ENCODE measurements at places on chromosomes 7 and 10.

DNA sequence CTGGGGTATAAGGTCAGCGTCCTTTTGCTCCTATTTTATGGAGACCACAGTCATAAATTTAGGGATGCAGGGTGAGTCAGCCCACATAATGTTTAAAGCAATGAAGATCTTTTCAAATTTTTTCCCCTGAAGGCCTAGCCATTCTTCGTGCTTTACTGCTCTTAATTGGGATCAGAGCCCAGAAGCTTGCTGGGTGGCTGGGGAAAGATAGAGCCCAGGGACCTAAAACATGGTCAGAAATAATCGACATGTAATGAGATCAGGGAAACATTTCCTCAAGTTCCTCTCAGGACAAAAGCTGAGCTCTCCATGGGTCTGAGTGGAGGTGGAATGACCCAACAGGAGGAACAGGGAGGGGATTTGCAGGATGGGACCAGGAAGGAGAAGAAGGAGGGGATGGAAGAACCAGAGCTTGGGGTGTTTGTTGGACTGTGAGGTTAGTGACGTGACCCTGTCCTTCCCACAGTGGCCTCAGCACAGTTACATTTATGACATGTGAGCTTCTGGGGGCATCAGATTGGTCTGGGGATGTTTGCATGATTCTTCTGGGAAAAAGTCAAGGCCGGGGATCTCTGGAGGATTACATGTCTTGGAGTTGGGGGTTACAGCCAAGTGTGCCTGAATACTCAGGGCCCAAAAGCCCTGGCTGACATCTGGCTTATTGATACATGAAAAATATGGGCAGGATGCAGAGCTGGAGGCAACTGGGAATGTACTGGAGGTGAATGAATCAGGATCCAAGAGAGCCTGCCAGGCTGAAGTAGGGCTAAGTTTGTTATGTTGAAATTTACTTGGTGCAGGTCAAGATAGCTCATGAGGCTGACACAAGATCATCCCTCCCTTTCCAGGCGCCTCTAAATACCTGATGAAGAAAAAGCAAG, 477.9 kb downstream of the RPS24 start:
- no peak for DNase-seq

- DNase-seq: no peak
These were observed 30.2 kb downstream of the C10orf71 start for GRCh38 chr10:49329146-49329505.

DNA sequence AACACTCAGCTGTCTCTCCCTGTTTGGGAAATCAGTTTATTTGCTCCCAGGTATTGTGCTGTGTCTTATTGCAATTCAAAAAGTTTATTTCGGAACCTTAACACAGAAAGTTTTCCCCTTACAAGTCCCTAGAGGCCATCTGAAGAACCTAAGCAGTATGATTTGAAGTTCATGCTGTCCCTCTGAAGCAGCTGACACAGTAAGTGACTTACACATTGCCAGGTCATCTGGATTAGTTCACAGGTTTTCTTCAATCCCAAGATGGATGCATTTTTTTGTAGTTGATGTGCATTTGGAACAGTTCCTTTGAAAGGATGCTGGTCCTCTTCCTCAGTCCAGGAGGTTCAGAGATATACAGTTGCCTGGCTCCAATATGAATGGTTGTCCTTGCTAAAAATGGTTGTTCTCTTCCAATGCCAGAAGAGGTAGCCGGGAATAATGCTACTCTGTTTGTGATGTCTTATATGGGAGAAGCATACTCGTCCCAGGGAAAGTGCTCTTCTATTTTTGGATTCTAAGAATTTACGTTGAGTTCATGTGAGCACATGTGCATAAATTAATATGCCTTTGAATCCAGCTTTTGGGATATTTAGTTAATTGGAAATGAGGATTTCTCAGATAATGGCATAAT, 183.5 kb upstream of the PHYHIPL start:
- no peak for DNase-seq

DNA sequence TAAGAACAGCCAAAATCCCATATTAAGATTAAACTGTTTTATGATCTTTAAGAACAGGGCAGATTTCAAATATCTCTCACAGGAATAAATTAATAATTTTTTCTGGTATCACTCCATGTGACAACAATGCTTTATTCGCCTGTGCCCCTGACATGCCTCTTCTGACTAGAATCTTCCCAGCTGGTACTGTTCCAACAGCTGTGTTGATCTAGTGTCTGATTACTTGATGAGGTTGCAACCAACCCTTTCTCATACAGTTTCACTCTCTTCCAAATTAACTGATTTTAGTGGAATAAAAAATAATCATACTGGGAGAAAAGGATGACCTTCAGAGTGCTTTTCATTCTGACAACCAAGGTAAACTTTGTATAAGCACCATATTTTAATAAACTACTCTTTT, 151.9 kb downstream of the CHRM2 start:
- DNase-seq: no peak

GRCh38 chr7:46569133-46569465, 648.0 kb upstream of the IGFBP3 start:
- no peak for DNase-seq

GRCh38 chr10:4234661-4235060, 449.7 kb upstream of the KLF6 start:
- DNase-seq: peak; percentile 43

- no peak for DNase-seq
These were observed 182.2 kb downstream of the CAMK1D start for GRCh38 chr10:12531305-12532220.

GRCh38 chr7:2138146-2138765, 94.5 kb downstream of the MAD1L1 start:
- peak; percentile 49 for DNase-seq

- DNase-seq: no peak
These were observed 118.5 kb downstream of the VTI1A start for GRCh38 chr10:112565434-112566053.

DNA sequence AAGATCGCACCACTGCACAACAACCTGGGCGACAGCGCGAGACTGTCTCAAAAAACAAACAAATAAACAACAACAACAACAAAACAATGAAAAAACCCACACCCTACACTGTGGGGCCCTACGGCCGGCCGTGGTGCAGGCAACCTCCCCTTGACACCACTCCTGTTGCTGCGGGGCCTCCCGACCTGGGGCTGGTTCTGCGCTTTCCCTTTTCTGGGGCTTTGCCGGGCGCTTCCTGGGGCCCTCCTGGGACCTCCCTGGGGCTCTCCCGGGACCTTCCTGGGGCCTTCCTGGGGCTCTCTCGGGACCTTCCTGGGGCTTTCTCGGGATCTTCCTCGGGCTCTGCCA, 46.6 kb downstream of the INSIG1 start:
- DNase-seq: no peak

- no peak for DNase-seq
These were observed 38.2 kb downstream of the PROSER2 start for GRCh38 chr10:11861341-11861740.

DNA sequence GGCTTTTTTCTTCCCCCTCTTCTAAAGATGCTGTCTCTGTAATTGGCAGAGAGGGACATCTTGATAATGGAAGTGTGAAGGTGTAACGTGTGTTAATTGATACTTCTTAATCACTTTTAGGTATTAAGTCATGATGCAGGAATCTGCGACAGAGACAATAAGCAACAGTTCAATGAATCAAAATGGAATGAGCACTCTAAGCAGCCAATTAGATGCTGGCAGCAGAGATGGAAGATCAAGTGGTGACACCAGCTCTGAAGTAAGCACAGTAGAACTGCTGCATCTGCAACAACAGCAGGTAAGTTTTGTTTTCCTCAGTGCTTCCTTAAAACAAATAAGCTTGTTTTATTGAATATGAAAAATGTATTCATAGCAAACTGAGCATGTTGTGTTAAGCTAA, 11.8 kb downstream of the FOXP2 start:
- no peak for DNase-seq

DNA sequence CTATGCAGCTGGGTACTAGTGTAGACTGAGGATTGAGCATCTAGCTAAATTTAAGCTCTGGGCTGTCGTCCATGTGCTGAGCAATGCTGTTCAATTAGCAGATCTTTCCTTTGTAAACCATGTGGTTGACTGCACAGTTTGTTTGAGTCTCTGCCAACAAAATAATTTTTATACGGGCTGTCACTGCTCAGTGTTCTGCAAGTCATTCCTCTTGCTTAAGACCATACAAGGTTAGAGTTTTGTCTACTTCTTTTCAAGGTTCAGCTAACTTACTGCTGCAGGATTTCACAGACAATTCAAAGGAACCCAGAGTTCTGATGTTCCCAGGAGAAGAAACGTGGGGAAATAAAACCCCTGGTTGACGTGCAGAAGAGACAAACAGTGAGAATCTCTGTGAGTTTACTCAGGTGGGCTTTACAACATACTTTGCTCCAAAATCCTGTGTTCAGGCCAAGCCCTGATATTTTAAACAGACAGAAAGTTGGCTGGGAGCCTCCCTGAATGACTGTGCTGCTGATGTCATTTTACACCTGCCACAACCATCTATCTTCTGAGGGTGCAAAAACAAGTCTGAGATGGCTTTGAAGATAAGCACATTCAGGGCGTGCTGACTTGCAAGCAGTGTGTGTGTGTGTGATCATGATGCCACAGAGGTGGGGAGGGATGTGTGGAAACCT, 177.1 kb upstream of the SVIL start:
- no peak for DNase-seq

- DNase-seq: no peak
These were observed 165.6 kb downstream of the TPK1 start for GRCh38 chr7:144670218-144670617.

DNA sequence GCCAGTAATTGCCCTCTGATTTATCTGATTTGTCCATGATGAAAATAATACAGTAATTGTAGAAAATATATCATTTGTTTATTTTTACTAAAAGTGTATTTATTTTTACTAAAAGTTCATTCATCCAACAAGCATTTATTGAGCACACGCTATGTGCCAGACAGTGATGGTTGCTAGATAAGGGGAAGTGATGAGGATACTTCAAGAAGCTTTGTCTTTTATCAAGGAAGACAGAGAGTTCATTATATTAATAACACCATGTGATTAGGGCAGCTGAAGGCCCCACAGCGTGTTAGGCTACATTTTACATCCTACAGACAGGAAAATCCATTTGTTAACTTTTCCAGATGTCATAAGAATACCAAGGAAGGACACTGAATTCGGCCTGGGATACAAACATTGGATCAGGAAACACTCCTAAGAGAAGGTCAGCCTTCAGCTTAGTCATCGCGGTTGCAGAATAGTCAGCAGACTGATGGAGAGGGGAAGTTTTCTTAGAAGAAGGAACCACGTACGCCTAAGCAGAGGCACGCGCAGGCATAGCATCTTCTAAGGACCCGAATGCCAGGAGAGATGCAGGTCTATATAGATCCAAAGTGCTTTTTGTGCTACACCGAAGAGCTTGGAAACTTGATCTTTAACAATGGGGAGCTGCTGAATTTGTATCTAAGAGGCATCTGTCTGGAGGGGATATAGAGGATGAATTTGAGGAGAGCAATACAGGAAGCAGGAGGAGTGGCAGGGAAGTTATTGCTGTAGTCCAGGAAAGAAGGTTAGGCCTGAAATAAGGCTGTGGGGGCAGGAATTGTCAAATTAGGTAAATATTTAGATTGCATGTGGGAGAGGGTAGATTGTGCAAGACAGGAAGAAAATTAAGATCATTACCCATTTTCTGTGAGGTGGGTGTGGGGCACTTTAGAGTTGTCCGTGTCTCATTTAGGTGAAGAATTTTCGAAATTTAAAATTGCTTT, 85.7 kb downstream of the LRGUK start:
- no peak for DNase-seq

DNA sequence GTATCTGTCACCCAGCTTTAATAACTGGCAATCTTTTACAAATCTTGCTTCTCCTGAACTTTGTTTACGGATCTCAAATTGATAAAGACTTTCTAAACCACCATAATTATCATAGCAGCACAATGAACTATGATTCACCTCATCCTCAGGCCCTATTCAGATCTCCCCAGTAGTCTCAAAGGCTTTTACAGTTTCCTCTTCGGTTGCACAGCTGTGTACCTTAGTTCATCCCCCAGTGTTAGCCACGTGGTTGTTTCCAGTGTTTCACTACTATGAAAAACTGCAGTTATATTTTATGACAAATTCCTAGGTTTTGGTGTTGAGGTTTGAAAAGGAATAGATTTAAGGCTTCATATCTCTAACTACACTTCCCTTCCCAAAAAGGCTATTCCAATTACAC, 24.9 kb downstream of the PAXIP1 start:
- no peak for DNase-seq

GRCh38 chr7:6691609-6692106, 15.1 kb downstream of the ZNF12 start:
- no peak for DNase-seq

GRCh38 chr7:16923019-16923418, 41.2 kb upstream of the AGR3 start:
- no peak for DNase-seq

GRCh38 chr10:79413196-79413595, 32.2 kb downstream of the ZCCHC24 start:
- DNase-seq: no peak

DNA sequence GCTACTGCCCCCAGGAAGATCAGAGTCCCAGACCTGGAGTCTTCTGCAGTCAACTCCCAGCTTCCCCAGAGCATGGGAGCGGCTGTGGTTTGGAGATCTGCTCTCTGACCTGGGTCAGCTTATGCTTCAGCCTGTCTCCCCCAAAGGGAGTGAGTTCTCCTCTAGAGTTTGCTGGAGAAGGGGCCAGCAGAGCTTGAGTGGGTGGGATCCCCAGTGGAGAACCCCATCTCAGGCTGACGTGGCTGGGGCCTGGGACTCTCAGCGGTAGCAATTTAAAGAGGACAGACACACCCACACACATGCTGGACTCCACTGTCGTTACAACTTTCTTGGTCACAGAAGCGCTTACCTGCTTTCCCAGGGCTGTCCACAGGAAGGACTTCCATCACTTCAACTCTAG, 6.3 kb downstream of the UNC5B start:
- DNase-seq: no peak

- no peak for DNase-seq
These were observed 92.5 kb downstream of the KLF6 start for GRCh38 chr10:3692387-3692999.

DNA sequence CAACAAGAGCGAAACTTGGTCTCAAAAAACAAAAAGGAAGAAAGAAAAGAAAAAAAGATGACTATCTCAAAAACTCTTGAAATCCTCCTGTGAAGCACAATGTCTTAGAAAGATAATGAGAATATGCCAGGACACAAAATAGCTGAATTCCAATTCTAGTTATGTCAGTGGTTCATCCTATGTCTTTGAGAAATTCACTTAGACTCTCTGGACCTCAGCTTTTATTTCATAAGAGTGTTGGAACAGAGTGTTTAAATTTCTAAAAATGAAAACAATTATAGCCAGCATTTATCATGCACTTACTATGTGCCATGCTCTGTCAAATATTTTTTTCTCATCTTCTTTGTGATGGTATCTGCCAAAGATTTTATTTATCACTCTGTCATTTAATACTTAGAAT, 13.3 kb upstream of the HYCC1 start:
- no peak for DNase-seq

DNA sequence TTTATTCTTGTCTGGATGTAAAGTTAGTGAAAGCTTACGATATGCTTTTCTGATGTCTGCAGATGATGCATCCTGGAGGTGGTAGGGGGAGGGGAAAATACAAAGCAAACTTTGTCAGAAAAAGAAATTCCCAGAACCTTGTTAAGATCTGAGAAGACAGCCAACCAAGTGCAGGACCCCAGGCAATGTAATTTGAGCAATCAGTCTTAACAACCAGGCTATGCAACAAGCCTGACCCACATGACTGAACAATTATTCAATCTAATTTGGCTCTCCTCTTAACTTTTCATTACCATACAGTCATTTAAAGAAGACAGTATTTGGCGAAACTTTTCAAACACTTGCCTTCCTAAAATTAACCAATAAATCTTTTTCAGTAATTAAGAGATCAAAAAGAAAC, 74.5 kb downstream of the DNAJC1 start:
- DNase-seq: no peak
